ENCODE measurements at places on chromosomes 11 and 22.
A peak's percentile ranks its signal among the peaks of the same experiment; 100 is the strongest.

- DNase-seq: no peak
Measured at GRCh38 chr11:48103621-48104567, 112.7 kb upstream of the OR4B1 start.

- DNase-seq: peak; percentile 70
Measured at GRCh38 chr11:129743112-129743815, 72.4 kb upstream of the TMEM45B start.

- DNase-seq: no peak
Measured at GRCh38 chr11:132895340-132895739, 637.0 kb downstream of the OPCML start.

- DNase-seq: no peak
Measured at GRCh38 chr22:25760848-25761595, 19.0 kb downstream of the MYO18B start.

GRCh38 chr11:35938231-35938630 is 5.6 kb upstream of the LDLRAD3 start:
- DNase-seq: no peak

- no peak for DNase-seq
Measured at GRCh38 chr11:90635886-90636285, 413.0 kb upstream of the CHORDC1 start.

DNA sequence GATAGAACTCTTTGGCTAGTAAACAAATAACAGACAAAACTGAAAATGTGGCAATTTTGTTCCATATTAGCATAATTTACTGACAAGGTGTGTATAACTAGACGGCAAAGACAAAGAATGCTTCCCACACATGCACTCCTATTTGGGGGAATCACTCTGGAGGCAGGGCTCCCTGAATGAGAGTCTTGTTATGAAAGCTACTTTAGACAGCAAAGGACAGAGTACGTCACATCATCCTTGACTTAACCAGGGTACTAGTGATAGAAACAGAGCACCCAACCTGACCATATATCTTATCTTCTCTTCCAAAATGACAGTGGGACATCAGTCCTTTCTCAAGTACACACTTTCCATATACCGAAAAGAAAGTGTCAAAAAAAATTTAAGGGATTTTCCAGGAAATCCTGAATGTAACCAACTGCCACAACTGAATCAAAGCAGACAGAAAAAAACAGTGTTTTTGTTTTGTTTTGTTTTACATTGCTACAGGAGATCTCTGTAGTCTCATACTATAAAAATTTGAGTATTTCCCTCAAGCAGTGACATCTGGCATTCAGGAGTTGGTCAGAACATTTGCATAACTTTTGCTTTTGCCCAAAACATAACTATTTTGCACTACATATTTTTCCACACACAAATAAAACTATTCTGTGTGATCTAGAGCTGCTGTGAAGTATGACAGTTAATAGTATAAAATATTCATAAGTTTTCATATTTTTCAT is 98.9 kb downstream of the ARHGAP20 start:
- no peak for DNase-seq

DNA sequence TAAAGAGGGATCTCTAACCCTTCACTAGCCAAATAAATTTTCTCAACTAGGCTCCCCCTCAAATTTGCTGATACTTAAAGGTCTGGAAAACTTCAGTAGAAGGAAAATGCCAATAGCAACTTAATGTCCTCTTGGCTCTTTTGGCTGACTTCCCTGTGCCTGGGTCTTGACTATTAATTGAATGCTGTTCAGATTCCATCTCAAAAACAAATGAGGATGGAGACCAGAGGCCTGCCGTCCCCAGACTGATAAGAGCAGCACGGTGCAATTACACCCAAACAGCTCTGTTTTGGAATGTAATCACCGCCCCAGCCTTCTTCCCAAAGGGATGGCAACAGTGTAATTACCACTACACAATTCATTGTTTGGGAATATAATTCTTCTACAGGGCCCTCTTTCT is 89.3 kb upstream of the CHRM4 start:
- no peak for DNase-seq
